NCI-H2081 treated with DMSO at 0.1 percent for 48 hours (cell line): ENCODE measurements at places on chromosomes 16 and 17.

GRCh38 chr16:19506965-19507364 is 14.9 kb downstream of the GDE1 start:
- no peak for DNase-seq

DNA sequence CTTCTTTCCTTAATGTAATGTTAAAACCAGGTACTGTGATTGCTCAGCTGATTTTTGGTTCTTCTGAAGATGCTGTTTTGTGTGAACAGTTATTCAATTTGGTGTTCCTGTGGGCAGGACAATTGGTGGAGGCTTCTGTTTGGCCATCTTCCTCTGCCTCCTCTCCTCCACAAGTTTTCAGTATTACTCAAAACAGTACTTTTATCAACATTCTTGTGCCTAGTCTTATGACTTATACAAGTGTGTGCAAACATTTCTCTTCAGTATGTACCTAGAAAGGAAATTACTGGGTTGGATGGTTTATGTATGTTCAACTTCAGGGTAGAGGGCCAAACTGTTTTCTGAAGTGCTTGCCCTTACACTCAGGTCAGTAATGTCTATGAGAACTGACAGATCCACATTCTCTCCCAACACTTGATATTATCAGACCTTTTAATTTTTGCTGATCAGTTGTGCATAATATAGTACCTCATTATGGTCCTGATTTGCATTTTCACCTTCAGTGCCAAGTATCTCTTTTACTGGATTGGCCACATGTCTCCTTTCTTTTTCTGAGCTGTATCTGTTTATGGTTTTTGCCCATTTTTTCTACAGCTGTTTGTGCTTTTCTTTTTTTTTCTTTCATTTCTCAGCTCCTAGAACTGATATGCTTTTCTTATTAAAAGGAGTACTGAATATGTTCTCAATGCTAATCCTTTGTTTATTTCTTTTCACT is 50.9 kb downstream of the ERCC4 start:
- DNase-seq: no peak

- DNase-seq: no peak
Observed at GRCh38 chr16:56783344-56783743, 53.4 kb downstream of the NUP93 start.

GRCh38 chr17:68621065-68621464 is 19.9 kb upstream of the FAM20A start:
- no peak for DNase-seq

DNA sequence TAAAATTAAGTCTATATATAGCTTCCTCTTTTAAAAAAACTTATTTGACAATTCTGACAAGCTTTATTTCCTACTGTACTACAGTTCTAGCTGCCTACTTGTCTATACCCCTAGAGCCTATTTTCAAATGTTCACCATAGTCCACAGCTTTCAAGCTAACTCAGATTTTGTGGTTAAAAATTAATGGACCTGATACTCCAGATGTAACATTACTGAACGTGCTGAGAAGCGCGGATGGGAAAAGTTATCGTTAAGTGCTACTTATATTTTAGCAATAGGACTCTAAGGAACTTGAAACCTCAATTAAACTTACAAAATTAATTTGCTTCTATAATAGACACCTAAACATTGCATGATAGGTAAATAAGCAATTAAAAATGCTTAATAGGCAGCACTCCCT is 31.2 kb downstream of the GNA13 start:
- DNase-seq: no peak

- DNase-seq: peak; percentile 33
Observed at GRCh38 chr17:50944054-50944901, 78.1 kb upstream of the TOB1 start.

DNA sequence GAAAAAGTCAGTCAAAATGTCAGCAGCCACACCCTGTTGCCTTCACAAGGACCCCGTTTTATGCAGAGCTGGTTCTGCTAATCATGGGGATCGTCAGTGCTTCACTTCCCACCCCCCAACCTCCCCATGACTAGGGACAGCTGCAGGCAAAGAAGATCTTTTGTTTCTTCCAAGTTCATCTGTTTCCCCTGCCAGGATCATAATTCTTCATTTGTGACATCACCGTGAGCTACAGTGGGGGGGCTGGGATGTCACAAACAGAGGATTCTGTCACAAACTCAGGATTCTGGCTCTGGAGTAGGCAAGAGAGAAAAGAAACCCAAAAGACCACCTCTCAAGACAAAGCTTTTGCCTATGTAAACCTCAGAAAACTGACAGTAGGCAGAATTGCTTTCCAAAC is 24.7 kb downstream of the DNAJC7 start:
- DNase-seq: no peak

- no peak for DNase-seq
Observed at GRCh38 chr17:11326492-11326891, 85.5 kb downstream of the SHISA6 start.

DNA sequence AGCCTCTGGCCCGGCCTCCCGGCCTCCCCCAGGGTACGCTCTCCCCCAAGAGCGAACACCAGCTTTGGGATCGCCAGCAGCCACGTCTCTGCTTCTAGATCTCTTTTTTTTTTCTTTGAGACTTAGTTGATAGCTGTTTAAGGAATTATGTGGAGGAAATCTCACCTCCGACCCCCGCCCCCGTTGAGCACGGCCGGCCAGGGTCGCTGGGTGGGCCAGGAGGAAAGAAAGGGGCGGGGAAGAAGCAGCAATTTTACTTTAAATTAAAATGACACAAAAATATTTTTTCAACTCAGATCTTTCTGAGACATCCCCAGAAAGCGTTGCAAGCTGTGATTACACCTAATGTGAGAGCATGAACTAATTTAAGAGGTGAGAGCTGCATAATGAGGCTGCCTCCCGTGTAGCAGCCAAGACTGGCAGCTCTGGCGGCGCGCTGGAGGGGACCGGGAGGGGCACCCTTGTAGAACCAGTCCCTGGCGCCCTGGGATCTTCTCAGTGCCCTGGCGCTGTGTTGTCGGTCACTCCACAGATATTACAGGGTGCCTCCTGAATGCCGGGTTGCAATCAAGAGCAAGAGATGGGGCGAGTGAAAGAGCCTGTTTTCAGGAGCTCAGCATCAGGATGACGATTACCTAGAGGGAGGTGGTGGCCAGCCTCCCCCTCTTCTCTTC is 1.9 kb upstream of the CBLN1 start:
- no peak for DNase-seq

DNA sequence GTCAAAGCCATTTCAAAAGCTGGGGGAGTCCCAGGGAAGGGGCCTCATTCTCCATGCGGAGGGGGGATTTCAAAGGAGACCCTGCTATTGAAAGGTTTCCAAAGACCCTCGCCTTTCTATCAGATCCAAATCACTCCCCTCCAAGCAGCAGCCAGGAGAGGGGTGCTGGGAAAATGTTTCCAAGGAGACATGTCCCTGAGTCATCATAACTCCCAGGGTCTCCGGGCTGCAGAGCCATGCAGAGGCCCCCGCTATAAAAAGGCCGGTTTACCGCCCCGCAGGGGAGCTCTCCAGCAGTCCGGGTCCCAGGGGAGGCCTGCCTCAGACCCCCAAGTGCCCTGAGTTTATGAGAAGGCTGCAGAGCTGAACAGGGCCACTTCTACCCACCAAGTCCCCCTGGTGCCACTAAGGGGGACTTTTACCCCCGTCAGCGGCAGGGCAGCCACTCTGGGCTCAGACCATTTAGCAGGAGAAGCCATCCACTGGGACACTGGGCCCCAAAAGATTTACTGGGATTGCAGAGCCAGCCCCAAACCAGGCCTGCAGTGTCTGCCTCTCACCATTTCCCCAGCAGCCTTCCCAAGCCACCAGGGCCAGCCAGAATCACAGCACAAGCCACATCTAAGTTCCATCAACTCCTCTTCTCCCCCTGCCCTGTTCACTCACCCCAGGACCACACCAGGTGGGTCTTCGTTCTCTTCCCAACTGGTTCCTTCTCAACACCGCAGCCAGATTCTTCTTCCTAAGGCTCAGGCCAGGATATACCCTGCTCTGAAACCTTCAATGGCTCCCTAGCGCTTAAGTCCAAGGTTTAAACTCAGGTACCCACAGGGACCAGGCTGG is 234.4 kb downstream of the ZNF423 start:
- no peak for DNase-seq

DNA sequence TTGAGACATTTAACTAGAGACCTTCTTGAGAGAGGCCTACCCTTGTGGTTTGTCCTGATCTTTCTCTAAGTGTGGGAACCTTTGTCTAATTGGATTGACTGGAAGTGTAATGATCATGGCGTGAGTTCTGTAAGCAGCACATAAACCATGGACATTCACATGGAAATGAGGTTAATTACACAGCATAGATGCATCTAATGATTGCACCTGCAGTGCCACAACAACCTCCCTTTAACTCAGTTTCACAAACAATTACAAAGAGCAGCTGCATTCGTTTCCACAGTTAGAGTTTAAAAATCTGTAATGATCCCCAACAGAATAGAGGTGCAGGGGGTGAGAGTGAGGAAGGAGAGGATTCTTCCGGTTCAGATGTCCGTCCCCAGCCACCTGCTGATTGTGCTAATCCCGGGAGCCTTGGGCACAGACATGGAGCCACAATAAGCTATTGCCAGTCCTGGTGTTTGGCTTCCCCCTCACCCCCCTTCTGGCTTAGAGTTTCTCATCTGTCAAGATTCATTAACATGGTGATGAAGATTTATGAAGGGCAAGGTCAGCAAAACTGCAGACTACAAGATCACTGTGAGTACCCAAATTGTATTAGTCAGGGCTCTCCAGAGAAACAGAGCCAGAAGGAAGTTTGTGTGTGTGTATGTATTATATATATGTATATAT is 659.2 kb upstream of the SOX9 start:
- peak; percentile 65 for DNase-seq

- no peak for DNase-seq
Observed at GRCh38 chr16:58022601-58023371, 2.8 kb upstream of the MMP15 start.

GRCh38 chr17:44776628-44777393 is 18.0 kb downstream of the ADAM11 start:
- no peak for DNase-seq

DNA sequence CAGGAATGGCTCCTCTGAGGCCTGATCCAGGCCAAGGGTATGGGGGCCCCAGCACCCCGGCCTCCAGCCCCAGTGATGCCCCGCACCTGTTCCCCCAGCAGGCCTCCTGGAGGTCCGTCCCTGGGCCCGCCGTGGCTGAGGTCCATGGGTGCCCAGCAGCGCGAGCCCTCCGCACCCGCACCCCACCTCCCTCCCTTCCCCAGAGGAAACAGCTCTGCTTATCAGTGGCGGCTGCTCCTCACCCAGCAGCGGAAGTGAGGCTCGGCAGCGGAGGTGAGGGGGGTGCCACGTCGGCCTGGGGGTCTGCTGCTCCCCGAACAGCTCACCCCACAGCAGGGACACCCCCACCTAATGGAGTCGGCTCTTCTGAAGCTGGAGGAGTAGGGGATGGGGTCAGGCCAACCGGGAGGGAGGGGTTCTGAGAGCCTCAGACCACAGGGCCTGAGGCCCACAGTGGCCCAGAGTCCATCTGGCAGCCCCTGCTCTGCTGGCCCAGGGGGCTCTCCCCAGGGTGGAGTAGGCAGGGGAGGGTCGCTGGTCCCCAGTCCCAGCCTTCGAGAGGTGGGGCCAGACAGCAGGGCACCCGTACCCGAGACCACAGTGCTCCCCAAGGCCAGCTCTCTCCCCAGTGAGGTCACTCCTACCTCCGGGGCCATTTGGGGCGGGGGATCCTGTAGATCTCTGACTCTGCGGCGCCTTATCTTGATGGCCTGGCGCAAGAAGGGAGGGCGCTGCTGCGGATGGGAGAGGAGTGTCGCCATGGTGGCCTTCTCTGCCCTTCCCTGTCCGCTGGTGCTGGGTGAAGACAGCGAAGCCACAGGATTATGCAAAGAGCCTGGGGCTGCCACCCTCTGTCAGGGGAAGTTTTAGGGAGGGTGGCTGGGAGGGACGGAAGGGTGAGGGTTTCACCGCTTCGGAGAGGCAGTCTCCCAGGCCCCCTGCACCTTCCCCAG is at the start of gene UNC13D:
Gene UNC13D, minus strand, starts transcription at position 828 of the 953 bp plus-strand sequence. Its CDS starts 67 bp downstream, at position 761.
- DNase-seq: no peak

DNA sequence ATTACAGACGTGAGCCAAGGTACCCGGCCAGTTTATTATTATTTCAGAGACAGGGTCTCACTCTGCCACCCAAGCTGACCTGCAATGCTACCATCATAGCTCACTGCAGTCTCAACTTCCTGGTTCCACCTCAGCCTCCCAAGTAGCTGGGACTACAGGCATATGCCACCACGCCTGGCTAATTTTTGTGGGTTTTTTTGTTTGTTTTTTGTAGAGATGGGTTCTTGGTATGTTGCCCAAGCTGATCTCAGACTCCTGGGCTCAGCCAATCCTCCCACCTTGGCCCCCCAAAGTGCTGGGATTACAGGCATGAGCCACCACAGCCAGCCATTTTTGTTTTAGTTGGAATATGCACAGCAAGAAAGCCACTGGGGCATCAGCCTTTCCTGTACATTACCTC is 115.7 kb downstream of the MRM1 start:
- DNase-seq: no peak

DNA sequence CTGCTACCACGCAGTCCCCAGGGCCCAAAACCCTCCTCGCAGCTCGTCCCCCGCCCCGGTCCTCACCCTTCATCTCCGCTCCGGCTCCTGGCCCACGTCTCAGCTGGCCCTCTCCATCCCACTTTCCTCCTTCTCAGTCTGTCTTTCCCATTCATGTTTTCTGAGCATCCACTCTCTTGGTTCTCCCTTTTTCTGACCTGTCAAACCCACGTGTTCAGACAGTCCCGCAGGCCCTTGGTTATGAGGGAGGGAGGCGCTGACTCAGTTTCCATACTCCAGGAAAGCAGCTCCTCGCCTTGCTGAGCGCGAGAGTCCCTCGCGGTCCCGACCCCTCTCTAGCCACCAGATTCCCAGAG is 392 bp upstream of the HID1 start:
- no peak for DNase-seq

GRCh38 chr17:2222901-2223616 is 80.5 kb downstream of the SMG6 start:
- DNase-seq: no peak

GRCh38 chr17:44627513-44628242 is 28.6 kb upstream of the MEIOC start:
- peak; percentile 35 for DNase-seq

DNA sequence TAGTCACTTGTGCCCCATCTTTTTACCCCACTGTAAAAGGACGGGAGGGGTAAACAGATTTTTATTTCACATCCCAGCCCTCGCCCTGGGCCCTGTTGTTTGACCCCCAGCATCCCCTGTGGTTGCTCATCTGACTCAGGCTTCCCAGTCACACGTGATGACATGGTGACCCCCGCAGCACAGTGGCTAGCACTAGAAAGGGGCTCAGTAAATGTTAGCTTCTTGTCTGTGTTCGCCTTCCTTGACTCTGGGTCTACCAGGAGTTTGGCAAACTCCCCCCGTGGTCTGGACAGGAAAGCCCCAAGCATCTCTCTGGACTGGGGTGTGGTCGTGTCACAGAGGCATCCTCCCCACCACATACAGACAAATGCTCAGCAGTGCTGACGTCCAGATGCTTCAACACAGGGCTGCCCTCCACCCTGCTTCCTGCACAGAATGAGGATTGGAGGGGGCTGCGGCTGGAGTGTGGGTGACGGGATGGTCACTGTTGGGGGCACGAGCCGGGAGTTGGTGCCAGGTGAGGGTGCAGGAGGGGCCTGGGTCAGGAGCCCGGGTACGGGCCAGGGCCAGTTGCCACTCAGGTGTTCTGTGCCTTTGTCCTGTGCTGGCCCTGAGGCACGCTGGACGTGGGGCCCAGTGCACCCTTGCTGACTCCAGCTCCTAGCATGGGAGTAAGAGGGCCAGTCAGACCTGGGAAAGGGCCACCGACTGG is 69.1 kb downstream of the METRNL start:
- DNase-seq: no peak

- no peak for DNase-seq
Observed at GRCh38 chr16:920051-920681, 50.6 kb downstream of the LMF1 start.
